ENCODE measurements at places on chromosomes 16 and 17. TPM values are rescaled to one million over a fixed set of nuclear protein-coding genes. Genes with fewer than 3 reads are reported as not detected.
A peak's percentile ranks its signal among the peaks of the same experiment; 100 is the strongest.

MMP28 gene
- total RNA-seq = 14.5 TPM

IKZF3 gene
- total RNA-seq = 1.1 TPM

CA7 gene
- total RNA-seq = not detected

HBA2 gene
- total RNA-seq = 8.2 TPM

ANKRD11 gene
- total RNA-seq = 81.1 TPM

CDK12 gene
- 34.4 TPM for total RNA-seq

USP43 gene
- total RNA-seq = 8.8 TPM

PIK3R6 gene
- 0.16 TPM for total RNA-seq

SSTR5 gene
- total RNA-seq = not detected

- peak; percentile 79 for ATAC-seq
These were observed 16.8 kb upstream of the RMI2 start for GRCh38 chr16:11328172-11329070.

DNA sequence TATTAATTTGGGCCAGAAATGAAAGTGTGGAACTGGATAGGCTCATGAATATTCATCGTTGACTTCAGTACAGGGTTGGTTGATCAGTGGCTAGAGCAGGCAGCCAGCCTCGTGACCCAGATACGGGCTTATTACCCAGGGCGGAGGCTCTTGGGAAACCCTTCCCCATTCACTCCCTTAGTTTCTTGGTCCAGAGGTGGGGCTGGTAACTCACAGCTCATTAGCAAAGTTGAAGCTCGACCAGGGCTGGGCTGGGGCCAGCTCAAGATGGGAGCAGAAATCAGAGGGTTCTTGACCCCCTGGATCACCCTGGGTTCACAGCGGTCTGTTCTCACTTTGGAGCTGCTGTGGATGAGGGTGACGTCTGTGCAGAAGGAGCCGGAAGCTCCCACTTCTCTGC lies 44.6 kb upstream of the GSE1 start:
- ATAC-seq = no peak

DNA sequence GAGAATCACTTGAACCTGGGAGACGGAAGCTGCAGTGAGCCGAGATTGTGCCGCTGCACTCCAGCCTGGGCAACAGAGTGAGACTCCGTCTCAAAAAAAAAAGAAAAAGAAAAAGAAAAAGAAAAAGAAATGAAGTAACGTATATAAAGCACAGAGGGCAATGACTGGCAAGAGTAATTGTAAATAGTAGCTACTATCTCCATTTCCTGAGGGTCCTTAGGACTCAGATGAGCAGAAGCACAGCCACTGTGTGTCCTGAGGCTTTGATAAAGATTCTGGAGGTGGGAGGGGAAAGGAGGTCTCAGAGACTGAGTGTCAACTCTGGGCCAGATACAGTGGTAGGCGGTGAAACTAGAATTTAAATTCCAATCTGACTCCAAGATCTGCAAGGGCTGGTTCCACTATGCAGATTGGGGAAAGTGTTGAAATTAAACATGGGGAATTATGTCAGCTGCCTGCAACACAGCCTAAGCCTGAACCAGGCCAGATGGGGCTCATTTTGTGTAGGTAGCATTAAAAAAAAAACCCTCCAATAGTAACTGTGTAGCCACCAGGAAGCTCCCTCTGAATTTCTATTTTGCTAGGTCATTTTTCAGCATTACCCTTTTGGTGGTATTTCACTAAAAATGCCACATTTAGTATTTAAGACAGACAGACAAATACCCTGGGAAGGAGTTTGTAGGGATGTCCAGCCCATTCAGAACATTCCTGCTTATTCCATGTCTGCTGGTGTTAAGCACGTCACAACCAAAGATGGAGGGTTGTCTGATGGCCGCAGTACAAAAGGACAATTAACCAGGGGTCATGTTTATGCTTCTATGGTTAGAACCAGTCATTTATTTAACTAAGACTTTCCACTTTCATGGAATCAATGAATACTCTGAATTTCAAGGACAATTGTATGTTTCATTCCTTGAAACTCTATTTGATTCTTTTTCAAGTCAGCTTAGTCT lies 46.1 kb downstream of the TBX4 start:
- ATAC-seq = no peak

DNA sequence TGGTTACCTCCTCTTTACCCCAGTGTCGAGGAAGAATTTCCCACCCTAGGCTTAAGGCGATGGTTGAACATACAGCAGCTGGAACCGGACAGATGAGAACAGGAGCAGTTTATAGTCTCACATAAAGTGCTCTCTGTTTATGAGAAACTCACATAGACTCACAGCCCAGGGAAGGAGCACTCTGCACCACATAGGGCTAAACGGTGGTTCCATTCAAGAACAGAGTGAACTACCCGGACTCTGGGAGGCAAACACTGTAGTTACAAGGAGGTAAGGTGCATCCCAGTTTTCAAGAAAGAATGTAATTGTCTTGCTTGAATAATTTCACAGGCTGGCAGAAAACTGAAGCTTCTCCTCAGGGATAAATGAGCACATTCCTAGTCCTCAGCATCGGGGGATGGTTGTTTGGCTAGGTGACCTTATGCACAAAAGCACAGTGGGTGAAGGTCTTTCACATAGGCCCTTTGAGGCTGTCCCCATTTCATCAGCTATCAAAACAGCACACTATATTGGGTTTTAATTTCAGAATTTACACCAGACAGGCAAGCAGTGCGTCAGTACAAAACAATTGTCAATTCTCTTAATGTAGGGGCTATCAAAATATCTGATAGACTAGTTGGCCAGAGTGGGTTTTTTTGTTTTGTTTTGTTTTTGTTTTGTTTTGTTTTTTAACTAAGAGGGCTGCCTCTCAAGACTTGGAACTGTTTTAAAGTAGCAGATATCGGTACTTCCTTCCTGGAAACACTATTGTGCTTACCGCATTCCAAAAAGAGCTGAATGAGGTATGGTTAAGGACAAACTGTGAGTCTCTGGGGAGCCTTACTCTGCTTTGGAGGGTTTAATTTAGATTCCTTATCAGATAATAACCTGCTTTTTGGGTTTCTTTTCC lies 918.1 kb upstream of the CDH8 start:
- ATAC-seq = no peak

DNA sequence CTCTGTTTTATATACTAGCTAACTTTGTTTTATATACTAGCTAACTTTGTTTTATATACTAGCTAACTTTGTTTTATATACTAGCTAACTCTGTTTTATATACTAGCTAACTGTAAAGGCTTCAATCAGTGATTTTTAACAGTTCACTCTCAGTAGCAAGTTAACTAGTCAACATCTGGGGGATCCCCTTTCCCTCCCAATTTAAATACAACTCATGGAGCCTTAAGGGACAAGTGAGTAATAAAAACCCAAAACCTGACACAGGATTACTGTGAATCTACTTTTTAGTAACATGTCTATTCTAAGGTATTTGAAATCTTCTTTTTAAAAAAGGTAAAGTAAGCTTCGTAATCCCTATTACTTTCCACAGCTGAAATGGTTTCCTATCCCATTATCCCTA lies 32.2 kb downstream of the FAM222B start:
- no peak for ATAC-seq

GRCh38 chr17:60941028-60941427 lies 263.4 kb downstream of the BCAS3 start:
- ATAC-seq = no peak

- ATAC-seq = no peak
These were observed 172.2 kb downstream of the SEC14L1 start for GRCh38 chr17:77312786-77313599.

DNA sequence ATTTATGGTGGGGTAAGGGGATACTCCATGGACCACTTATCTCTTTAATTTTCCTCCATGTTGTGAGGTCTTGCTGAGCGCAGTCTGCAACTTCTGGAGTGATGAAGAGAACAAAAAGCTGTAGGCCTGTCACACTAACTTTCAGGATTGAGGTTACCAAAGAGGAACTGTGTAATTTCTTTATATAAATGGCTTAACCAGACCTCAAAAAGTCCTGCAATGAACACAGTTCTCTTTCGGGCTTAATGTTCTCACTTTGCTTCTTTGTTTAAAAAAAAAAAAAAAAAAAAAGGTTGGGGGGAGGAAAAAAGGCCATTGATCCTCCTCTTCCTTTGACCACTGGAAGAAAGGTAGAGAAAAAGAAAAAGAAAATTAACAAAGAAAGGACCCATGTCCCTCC lies 86.8 kb upstream of the SOX9 start:
- no peak for ATAC-seq

DNA sequence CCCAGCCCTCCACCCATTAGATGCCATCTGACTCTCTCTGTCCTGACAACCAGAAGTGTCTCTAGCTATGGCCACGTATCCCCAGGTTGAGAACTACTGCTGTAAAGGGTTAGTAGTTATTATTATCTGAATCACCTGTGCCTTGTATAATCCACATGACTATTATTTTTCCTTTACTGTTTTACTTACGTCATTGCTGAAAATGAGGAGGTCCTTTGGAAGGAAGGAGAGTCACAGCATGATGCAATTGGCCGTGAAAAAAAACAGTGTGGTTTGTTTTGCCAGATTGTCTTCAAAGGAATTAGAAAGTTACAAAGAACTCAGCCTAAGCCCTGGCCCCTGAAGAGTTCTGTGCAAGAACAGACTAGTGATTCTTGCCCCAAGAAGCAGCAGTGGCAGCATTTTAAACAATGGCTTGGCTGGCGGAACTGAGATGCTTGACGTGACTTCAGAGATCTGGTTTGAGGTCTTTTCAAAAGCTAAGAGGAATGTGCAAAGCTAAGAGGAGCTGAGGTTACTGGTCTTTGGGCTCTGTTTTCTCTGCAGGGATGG lies 413.3 kb upstream of the EEF2KMT start:
- ATAC-seq = peak; percentile 80

DNA sequence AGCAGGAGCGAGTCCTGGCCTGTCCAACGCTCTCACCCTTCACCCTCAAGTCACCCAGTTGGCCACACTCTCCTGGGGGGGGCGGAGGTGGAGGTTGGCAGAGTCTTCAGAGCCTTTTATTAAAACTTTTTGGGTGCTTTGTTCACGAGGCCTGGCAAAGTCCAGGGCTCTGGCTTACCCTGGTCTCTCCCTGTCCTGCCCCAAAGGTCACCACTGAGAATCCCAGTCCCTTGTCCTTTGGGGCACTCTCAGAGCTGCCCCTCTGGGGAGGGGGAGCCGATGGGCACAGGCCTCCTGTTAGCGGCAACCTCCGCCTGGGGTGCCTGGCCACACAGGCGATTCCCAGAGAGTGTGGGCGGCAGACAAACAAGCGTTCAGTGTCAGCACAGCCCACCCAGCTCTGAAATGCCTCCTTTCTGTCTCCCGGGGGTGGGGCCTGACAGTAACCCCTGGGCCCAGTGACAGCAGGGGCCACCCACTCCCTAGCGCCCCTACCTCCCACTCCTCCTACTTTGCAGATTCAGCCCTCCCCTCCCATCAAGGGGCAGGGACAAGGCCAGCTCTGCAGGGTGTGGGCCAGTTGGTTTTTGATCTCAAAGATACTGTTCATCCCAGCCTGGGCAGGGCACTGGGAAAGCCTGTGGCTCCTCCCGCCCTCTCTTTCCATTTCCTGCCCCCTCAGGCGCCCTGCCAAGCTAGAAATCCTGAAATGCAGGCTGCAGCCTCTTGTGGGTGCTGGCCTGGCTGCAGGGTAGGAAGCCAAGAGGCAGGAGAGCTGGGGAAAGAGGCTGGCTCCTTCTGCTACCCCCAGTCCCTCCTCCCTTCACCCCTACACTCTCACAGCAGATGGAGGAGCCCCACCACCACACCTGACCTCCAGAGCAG lies 36.6 kb upstream of the EMP2 start:
- peak; percentile 76 for ATAC-seq

DNA sequence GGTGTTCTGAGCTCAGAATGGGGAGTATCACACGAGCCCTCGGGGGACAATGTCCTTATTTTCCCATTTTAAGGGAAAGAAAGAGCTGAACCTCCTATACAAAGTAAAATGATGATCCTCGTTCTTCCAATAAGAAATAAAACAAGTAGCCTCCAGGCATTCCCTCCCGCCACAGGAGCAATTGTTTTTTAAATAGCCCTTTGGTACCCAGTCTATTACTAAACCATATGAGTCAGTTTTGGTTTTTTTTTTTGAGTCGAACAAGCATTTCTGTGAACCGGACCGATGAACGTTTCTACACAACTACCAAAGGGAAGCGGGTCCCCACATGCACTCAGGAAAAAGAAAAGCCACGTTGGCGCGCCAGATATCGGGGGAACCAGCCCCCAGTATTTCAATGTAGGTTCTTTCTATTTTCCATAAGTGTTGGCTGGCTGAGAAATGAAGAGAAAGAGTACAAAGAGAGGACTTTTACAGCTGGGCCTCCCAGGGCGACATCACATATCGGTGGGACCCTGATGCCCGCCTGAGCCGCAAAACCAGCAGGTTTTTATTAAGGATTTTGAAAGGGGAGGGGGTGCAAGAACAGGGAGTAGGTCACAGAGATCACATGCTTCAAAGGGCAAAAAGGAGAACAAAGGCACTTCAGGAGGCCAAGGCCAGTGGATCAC lies 3.8 kb upstream of the DCXR start:
- no peak for ATAC-seq

DNA sequence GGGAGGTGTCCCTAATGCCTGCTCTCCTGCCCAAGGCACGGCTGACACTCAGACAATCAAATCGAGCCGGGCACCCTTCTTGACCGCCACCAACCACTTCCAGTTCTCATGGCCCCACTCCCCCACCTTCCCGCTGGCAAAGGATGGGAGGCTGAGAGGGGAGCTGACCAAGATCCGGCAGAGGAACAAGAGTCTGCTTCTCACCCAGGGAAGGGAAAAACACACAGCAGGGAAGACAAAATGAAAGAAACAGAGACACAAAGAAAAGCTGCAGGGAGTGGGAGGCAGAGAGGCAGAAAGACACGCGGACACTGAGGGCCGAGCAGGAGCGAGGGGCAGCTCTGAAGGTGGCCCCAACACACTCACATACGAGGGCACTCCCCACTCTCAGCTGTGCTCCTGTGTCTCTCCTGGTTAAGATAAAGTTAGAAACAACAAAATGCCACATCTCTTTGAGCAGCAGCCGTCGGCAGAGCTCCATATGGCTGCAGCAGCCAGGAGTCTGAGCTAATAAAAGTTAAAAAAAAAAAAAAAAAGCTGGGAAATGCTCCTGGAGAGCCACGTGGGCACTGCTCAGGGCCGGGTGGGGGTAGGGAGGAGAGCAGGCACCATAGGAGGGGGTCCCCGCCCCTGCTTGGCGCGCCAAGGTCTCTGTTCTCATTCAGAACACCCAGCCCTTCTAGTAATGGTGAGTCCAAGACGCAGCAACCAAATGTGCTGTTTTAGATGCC lies 7.4 kb downstream of the LRRC75A start:
- ATAC-seq = no peak

- no peak for ATAC-seq
These were observed 145.5 kb upstream of the ASIC2 start for GRCh38 chr17:33438578-33438977.

DNA sequence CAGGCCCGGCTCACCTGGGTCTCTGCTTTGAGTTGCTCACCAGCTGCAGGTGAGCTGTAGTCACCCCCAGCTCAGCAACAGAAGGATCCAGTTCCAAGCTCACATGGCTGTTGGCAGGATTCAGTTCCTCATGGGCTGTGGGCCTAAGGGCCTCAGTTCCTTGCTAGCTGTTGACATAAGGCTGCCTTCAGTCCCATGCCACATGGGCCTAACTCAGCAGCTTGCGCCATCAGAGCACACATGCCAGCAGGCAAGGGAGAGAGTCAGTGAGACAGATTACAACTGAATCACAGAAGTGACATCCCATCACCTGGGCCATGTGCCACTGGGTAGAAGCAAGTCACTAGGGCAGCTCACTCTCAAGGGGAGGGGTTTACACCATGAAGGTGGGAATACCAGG lies 24.7 kb downstream of the PSMD7 start:
- ATAC-seq = no peak

Measured in esophagus mucosa (tissue), 1 donor.